SK-N-SH (cell line): ENCODE measurements at places on chromosomes 6 and 20. TPM values are rescaled to one million over a fixed set of nuclear protein-coding genes. Genes with fewer than 3 reads are reported as not detected.

GRCh38 chr6:8821981-8822381, 386.6 kb upstream of the SLC35B3 start:
- H3K27me3 ChIP-seq, result no peaks in the 10 kb centered on the region
- no peak overlapping the region for H3K27ac ChIP-seq
- H3K4me1 ChIP-seq, result no peaks in the 10 kb centered on the region
- DNase-seq, result no peak
- H3K4me3 ChIP-seq, result no peak overlapping the region

DNA sequence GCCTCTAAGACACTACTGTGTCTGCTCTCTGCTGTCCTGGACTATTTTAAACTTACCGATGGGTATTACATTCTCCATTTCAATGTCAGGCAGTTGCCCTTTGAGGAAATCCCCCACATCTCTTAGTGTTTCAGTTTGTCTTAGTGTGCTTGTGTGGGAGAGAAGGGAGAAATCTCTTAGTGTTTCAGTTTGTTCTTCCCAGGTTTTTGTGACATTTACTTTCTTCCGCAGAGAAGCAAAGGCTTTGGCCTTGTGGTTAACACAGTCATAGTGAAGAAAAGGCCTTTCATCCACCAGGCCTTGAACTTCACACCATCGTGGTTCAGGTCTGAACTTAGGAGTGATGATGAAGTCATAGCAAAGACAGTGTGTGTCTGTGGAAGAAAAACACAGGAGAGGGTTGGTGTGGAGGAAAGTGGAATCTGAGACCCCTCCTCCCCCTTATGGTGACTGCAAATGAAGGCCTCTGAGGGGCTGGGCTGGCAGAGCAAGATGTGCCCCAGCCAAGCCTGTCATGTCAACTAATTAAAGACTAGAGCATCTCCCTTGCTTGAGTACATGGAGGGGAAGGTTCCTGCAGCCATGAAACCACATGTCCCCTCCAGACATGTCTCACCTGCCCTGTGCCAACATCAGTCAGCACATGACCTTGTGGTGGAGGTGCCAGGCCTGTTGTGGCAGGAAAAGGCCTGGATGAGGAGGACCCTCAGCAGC, 23.9 kb downstream of the RAET1L start:
- no peak overlapping the region for H3K4me3 ChIP-seq
- no peaks in the 10 kb centered on the region for H3K36me3 ChIP-seq
- no peaks in the 10 kb centered on the region for H3K4me1 ChIP-seq
- H3K27ac ChIP-seq, result no peak overlapping the region

CEP85L gene
- 1.1 and 1.3 TPM in 2 replicates for polyA plus RNA-seq

- DNase-seq, result no peak
- peak overlapping the region; percentile 94 for H3K4me3 ChIP-seq
- H3K36me3 ChIP-seq, result peaks cover 30% of the 10 kb centered on the region
- peaks cover 13% of the 10 kb centered on the region for H3K4me1 ChIP-seq
- no peaks in the 10 kb centered on the region for H3K27me3 ChIP-seq
- no peak overlapping the region for H3K27ac ChIP-seq
Measured at GRCh38 chr6:119346450-119346849, 3.1 kb downstream of the MAN1A1 start.

DNA sequence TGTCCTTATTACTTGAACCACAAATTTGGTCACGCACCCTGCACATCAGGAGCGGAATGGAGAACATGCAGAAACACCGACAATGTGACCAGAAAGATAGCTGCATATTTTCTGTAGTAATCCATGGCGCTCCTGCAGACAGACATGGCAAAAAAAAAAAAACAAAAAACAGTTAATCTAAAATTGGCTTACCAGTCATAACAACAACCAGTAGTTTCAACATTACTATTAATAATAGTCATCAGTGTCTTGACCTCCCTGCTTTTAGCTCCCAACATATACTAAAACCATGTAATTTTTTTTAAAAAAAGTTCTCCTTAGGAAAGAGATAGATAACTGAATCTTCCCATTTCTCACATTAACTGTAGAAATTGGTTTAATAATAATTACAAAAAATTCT, 6.8 kb downstream of the CGA start:
- H3K27ac ChIP-seq, result no peak overlapping the region
- no peaks in the 10 kb centered on the region for H3K4me1 ChIP-seq
- no peak for DNase-seq
- no peaks in the 10 kb centered on the region for H3K36me3 ChIP-seq
- H3K4me3 ChIP-seq, result no peak overlapping the region

- H3K27ac ChIP-seq, result no peak overlapping the region
- no peak for DNase-seq
- no peak overlapping the region for H3K4me3 ChIP-seq
- H3K36me3 ChIP-seq, result no peaks in the 10 kb centered on the region
- no peaks in the 10 kb centered on the region for H3K27me3 ChIP-seq
- no peaks in the 10 kb centered on the region for H3K4me1 ChIP-seq
Measured at GRCh38 chr6:68313911-68314310, 321.2 kb upstream of the ADGRB3 start.

DNA sequence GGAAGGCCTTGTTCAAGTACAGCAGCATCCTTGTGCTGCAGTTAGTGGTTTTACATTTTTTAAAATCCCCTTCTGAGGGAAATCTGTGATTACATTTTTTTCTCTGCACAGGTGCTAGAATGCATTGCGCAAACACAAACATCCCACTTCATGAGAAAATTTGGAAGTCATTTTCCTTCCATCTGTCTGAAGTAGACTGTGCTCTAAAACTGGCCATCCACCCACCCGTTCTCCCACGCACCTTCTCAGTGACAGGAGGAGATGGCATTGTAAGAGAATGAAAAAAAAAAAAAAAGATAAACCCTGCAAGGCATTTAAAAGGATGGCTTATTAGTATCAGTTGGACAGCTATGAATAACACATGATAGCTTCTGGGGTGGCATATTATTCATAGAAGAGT, 65.0 kb downstream of the SOBP start:
- H3K4me3 ChIP-seq, result no peak overlapping the region
- no peaks in the 10 kb centered on the region for H3K4me1 ChIP-seq
- no peak for DNase-seq
- peak overlapping the region; percentile 96 for H3K27ac ChIP-seq

GRCh38 chr6:166027761-166028160, 139.9 kb downstream of the TBXT start:
- no peak for DNase-seq
- no peaks in the 10 kb centered on the region for H3K4me1 ChIP-seq
- H3K4me3 ChIP-seq, result no peak overlapping the region
- no peaks in the 10 kb centered on the region for H3K36me3 ChIP-seq
- no peaks in the 10 kb centered on the region for H3K27me3 ChIP-seq

GRCh38 chr6:160051390-160051789, 70.2 kb upstream of the SLC22A1 start:
- H3K27ac ChIP-seq, result no peak overlapping the region
- H3K36me3 ChIP-seq, result peaks cover 72% of the 10 kb centered on the region
- H3K27me3 ChIP-seq, result no peaks in the 10 kb centered on the region
- H3K4me1 ChIP-seq, result no peaks in the 10 kb centered on the region
- DNase-seq, result no peak
- H3K4me3 ChIP-seq, result no peak overlapping the region

APOBEC2 gene
- polyA plus RNA-seq, result not detected in 2 replicates

- no peaks in the 10 kb centered on the region for H3K36me3 ChIP-seq
- H3K27me3 ChIP-seq, result no peaks in the 10 kb centered on the region
- no peak overlapping the region for H3K4me3 ChIP-seq
- no peak for DNase-seq
- no peaks in the 10 kb centered on the region; the same call in 1 of the 2 replicates for H3K4me1 ChIP-seq
Measured at GRCh38 chr6:52653151-52653550, 17.8 kb upstream of the TMEM14A start.

GRCh38 chr6:149208134-149208601, 109.3 kb upstream of the TAB2 start:
- H3K27me3 ChIP-seq, result no peaks in the 10 kb centered on the region
- DNase-seq, result no peak
- no peak overlapping the region for H3K4me3 ChIP-seq
- no peaks in the 10 kb centered on the region for H3K4me1 ChIP-seq

- H3K4me3 ChIP-seq, result no peak overlapping the region
- no peak overlapping the region for H3K27ac ChIP-seq
- H3K27me3 ChIP-seq, result no peaks in the 10 kb centered on the region
- H3K4me1 ChIP-seq, result peaks cover 14% of the 10 kb centered on the region
- DNase-seq, result no peak
Measured at GRCh38 chr6:155306958-155307357, 7.3 kb downstream of the TFB1M start.

DNA sequence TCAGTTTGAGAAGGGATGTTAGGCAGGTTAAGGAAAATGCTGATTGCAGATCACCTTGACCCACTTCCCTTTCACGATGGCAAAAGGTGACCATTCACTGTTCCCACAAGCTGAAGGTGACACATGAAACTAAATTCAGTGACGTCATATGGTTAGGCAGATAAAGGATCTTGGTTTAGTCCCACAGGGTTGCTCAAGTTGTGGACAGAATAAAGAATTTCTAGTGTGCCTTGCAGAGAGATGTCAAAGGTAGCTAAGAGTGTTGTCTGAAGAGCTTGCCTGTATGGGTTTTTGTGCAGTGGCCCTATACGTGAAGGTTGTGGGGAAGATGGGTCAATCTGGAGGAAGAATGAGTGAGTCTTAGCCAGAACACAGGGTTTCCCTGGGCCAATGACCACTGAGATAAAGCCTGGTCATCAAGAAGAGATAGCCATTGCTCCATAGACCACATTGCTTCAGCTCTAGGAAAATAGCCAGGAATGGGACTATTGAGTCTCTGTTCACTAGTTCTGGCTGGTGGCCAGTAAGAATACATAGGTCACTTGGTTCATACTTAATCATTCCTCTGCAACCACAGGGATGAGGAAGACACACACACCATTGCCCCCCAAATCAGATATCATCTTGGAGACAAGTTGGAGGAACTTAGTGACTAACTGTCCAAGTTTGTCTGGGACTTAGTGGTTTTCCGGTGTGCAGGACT, 148.5 kb upstream of the ATXN1 start:
- H3K27ac ChIP-seq, result peak overlapping the region; percentile 89
- no peak for DNase-seq
- H3K4me1 ChIP-seq, result no peaks in the 10 kb centered on the region
- H3K27me3 ChIP-seq, result no peaks in the 10 kb centered on the region
- no peak overlapping the region for H3K4me3 ChIP-seq

SLC4A11 gene
- polyA plus RNA-seq, result 1.6 and 2.7 TPM in 2 replicates

DNA sequence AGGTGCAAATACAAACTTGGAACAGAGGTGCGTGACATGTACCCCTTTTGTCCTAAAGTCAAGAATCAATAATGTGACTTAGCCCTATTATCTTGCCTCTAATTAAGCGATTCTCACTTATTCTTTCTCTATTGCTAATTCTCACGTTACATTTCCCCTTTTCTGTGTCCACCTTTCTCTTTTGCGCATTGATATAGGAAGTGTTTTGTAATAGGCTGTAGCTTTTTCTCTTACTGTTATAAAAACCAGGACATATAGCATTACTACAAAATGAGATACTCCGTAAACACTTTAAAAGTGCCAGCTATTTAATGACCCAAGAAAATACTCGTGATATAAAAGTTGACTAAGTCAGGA, 669 bp upstream of the TMEM30A start:
- H3K36me3 ChIP-seq, result peaks cover 8% of the 10 kb centered on the region
- H3K4me3 ChIP-seq, result peak overlapping the region; percentile 88
- peaks cover 2% of the 10 kb centered on the region; the same call in 1 of the 2 replicates for H3K4me1 ChIP-seq
- peak overlapping the region; percentile 79 for H3K27ac ChIP-seq
- no peak for DNase-seq
- H3K27me3 ChIP-seq, result no peaks in the 10 kb centered on the region

GRCh38 chr6:26109772-26110171, 22.5 kb downstream of the HFE start:
- peaks cover 8% of the 10 kb centered on the region for H3K4me1 ChIP-seq
- H3K36me3 ChIP-seq, result no peaks in the 10 kb centered on the region
- no peaks in the 10 kb centered on the region for H3K27me3 ChIP-seq
- no peak overlapping the region for H3K27ac ChIP-seq

DNA sequence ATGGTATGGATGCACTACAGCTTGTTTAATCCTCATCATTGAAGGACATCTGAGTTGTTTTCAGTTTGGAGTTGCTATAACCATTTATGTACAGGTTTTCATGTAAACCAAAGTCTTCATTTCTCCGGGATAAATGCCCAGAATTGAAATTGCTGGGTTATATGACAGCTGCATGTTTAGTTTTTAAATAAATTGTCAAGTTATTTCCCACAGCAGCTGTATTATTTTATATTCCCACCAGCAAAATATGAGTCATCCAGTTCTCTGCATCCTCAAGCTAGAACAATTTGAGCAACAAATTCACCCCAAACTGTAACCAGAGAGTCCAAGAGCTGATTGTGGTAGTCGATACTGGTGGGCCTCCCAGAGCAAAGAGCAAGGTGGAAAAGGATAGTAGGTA, 161.0 kb upstream of the PRND start:
- no peaks in the 10 kb centered on the region for H3K27me3 ChIP-seq
- no peaks in the 10 kb centered on the region for H3K4me1 ChIP-seq
- DNase-seq, result no peak
- peak overlapping the region; percentile 43; the same call in 1 of the 2 replicates for H3K27ac ChIP-seq
- no peak overlapping the region for H3K4me3 ChIP-seq
- H3K36me3 ChIP-seq, result no peaks in the 10 kb centered on the region

GRCh38 chr6:35435074-35435837, 16.9 kb upstream of the FANCE start:
- no peak for DNase-seq
- no peaks in the 10 kb centered on the region for H3K4me1 ChIP-seq
- H3K27ac ChIP-seq, result no peak overlapping the region
- H3K4me3 ChIP-seq, result no peak overlapping the region
- H3K27me3 ChIP-seq, result no peaks in the 10 kb centered on the region

TP53INP2 gene
- polyA plus RNA-seq, result 4.9 and 6.4 TPM in 2 replicates

MRPS26 gene
- 114 and 152 TPM in 2 replicates for polyA plus RNA-seq

DNA sequence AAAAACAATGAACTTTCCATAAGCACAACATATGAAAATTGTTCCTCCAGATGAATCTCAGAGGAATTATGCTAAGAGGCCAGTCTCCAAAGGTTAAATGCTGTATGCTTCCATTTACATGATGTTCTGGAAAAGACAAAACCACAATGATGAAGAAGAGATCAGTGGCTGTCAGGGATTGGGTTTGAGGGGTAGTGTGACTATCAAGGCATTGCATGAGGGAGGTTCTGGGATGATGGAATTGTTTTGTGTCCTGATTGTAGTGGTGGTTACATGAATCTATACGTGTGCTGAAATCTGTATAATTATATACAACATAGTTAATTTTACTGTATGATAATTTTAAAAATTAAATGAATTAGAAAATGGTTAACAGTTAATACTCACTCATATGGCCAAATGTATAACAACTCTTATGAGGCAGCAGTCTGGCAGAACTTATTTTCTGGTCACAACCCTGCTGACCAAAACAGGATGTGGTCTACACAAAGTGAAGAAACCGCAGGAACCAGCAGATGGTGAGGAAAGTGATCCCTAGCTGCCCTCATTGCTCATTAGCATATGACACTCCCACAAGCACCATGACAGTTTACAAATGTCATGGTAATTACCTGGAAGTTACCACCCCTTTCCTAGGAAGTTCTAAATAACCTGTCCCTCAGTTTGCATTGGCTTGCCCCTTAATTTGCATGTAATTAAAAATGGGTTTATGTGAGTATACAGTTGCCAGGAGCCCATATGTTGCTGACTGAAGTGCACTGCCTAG, 31.9 kb downstream of the NSFL1C start:
- H3K27me3 ChIP-seq, result no peaks in the 10 kb centered on the region
- no peak overlapping the region for H3K27ac ChIP-seq
- no peaks in the 10 kb centered on the region for H3K4me1 ChIP-seq
- H3K4me3 ChIP-seq, result no peak overlapping the region
- H3K36me3 ChIP-seq, result no peaks in the 10 kb centered on the region
- no peak for DNase-seq

GRCh38 chr6:57434944-57435343, 117.5 kb downstream of the PRIM2 start:
- no peaks in the 10 kb centered on the region; the same call in 1 of the 2 replicates for H3K4me1 ChIP-seq
- DNase-seq, result no peak
- no peak overlapping the region for H3K4me3 ChIP-seq
- H3K27me3 ChIP-seq, result no peaks in the 10 kb centered on the region
